M059J (cell line): ENCODE measurements at places on chromosomes 7 and 10.

- no peak for DNase-seq
These were observed 21.6 kb downstream of the OGDHL start for GRCh38 chr10:49740346-49741107.

DNA sequence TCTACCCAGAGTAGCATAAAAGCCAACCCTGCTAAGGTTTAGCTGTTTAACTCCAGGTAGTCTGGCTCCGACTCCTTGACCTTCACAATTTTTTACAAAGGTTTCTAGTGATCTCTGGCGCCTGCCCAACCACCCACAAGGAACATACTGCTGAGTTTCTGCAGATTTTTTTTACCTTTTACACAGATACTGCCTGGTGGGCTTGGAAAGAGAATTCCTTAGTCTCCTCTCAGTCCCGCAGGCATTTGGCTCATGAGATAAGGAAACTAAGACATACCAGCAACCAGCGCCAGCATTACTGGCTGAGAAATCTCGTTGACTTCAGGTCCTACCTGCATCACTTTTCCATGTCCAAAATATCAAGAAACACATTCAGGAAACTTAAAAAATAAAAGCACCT lies 51.1 kb upstream of the LYZL1 start:
- no peak for DNase-seq

DNA sequence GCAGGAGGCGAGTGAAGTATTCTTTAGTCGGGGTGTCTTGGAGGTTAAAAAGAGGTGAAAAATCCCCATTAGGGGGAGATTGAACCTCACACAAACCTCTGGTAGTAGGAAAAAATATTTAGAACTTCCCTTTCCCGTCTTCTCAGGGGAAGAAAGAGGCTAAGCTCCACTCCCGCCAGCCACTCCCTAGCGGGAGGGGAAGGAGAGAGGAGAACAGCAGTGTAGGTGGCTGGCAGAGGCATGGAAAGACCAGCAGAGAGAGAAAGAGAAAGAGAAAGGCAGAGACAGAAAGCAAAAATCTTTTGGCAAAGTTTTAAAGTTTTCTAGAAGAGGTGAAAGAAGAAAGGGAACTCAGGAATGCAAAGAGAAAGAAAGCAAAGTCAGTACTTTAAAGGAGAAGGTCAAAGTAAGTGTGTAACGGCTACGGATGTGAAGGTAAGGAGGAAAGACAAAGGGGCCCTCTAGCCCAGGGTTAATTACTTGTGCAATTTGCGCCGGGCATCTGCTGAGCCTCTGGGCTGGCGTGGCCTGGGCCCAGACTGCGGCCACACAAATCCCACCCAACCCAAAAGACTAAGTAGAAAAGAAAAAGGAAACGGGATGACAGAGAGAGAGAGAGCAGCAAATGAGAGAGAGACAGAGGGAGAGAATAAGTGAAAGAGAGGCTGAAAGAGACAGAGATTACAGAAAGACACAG lies 72.3 kb upstream of the ZNF746 start:
- no peak for DNase-seq

DNA sequence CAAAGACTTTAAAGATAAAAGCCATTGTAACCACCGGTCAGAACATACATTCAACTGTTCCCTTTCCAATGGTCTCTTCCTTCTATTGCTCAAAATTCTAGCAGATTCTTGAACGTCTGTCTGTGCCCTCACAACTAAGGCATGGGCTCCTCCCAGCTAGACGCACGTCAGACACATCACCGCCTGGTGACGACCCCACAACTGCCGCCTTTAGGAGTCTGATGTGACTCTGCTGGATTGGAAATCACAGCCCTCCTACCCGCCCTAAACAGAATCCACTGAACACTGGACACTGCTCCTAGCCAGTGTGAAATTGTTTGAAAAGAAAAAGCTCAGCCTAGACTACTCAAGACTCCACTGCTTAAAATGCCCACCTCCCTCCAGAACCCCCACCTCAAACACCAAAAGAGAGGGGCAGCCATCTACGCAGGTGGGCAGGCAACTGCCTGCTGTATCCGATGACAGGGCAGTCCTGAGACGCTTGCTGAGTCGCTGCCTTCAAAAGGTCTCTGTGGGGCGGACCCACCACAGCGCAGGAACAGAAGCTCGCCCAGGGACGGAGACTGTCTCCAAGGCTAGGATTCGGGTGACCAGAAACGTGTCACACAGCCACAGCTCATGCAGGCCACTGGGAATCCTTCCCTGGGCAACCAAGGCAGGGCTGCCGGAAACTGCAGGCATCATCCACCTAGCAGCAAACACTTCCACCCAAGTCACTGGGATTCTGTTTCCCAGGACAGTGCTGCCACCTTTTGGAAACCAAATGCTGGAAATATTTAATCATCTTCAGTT lies 34.7 kb downstream of the GSDME start:
- peak; percentile 60 for DNase-seq

- no peak for DNase-seq
These were observed 663.6 kb downstream of the PARD3 start for GRCh38 chr10:34151481-34151880.

GRCh38 chr7:19403691-19404090 lies 258.5 kb upstream of the FERD3L start:
- no peak for DNase-seq

DNA sequence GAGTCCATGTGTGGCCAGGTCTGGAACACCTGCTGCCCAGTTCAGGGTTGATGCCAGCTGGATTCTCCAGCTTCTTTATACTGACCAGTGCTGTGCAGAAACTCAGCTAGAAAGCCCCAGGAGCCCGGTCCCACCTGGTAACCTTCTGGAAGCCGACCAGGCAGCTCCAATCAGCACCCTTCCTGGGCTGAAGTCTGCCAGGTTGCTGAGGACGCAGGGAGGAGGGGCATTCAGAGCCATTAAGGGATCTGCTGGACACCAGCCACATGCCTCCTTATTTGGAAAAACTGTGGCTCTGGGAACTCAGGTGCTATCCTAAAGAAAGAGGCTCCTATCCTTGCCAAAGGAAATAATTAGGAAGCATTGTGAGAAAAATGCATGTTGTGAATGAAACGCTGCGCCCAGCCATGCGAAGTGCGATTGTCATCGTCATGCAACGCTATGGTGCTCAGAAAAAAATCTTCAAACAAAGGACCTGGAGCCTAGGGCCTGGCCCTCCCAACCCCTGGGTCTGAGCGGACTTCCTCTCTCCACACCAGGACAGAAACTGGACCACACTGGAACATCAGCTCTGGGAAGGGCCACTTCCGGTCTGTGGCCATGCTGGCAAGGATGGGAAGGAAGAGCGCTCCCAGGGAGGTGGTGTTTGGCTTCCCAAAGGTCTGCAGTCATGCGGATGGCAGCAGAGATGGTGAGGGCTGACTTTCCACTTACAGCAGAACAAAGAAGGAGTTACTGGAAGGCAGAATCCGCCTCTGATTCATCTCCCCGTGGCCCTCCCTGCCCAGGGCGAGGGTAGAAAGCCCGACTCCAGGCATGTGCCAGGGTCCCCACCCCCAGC lies 90.1 kb downstream of the FAM53B start:
- no peak for DNase-seq

GRCh38 chr10:111836571-111836970 lies 347.0 kb downstream of the GPAM start:
- no peak for DNase-seq

DNA sequence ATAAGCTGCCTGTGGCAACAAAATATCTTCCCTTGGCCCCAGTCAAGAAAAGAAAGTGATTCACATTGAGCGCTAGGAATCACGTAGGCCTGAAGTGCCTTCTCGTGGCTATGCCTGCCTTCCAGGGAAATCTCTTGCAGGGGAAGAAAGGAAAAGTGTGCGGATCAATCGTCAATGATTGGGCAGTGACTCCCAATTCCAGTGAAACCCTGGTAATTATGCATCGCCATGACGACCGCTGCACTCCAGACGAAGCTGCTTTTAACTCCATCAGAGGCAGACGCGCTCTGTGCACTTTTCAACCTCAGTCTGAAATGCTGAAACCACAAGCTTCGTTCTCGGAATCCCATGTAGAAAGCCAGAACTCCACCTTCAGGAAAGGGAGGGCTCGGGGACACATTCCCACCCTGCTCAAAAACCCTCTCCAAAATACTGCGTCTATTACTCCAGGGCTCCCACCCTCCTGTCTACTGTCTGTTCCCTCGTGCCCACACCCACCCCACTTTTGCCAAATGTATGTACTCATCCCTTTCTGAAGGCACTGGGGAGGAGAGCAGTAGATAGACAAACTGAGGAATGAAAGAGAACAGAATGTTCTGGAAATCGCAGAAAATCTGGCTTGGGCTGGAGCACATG lies 24.2 kb upstream of the PRKAG2 start:
- DNase-seq = no peak

- no peak for DNase-seq
These were observed 221.6 kb downstream of the XPNPEP1 start for GRCh38 chr10:109701633-109702215.

- DNase-seq = peak; percentile 37
These were observed 73.3 kb upstream of the MYL10 start for GRCh38 chr7:101702362-101702850.

DNA sequence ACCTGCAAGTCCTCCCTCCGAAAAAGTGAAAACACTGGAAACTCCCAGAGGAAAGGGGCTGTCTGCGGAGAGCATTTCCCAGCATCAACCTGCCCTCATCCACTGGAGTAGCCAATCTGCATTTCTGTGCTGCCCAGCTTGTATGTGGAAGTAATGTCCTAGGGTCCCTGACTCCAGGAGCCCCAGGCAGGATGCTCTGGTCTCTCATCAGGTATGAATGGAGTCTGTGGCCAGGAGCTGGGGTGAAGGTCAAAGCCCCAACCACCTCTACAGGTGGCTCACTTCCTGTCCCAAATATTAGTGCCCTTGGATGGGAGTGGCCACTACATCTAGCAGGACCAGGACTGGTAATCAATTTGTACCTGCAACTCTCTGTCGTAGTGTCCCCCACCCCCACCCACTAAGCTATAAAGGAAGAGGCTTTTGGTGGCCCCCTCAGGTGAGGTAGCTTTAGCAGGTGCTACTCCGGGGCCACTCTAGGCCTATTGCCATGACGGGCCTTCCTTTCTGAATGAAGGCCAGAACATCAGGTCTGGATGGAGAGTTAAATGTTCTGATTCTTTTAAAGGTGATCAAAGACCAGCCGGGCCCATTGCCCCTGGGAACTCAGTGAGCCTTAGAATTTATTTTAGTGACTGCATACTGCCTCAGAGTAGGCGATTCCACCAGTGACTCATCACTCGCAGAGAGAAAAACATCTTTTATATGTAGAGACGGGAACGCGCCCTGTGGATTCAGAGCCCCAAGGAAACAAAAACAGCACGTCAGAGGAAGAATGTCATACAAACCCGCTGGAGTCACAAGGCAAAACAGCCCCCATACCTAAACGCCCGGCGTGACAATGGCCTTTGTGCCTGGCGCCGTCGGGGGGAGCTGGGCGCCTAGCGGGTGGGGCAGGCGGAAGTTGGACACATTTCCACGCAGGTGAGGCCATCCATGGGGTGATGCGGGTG lies 13.0 kb downstream of the EN2 start:
- DNase-seq = no peak

- DNase-seq = peak; percentile 54
These were observed 7.3 kb upstream of the KLHDC10 start for GRCh38 chr7:130063036-130063435.

- no peak for DNase-seq
These were observed 88.6 kb downstream of the XRCC2 start for GRCh38 chr7:152587366-152587765.

DNA sequence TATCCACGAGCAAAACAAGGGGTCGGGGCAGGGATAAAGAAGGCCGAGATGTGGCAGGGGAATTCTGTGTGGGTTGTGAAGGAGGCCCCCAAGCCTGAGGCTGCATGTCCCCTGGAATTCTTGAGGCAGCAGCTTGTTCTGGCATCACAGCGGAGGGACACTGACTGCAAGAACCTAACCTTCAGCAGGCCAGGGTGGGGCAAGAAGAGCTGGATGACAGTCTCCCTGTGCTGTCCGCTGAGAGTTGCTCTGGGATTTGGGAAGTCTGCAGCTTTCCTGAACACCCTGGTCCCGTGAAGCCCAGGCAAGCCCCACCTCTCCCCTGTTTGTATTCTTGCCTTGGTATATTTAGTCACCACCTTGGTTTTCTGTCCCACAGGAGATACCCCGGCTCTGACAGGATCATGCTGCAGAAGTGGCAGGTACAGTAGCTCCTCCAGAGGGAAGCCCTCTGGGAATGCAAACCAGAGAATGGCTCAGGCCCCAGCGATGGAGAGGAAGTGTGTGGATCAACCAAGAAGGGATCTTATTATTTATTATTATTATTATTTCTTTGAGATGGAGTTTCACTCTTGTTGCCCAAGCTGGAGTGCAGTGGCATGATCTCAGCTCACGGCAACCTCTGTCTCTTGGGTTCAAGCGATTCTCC lies 1.9 kb upstream of the LRRC18 start:
- DNase-seq = no peak

DNA sequence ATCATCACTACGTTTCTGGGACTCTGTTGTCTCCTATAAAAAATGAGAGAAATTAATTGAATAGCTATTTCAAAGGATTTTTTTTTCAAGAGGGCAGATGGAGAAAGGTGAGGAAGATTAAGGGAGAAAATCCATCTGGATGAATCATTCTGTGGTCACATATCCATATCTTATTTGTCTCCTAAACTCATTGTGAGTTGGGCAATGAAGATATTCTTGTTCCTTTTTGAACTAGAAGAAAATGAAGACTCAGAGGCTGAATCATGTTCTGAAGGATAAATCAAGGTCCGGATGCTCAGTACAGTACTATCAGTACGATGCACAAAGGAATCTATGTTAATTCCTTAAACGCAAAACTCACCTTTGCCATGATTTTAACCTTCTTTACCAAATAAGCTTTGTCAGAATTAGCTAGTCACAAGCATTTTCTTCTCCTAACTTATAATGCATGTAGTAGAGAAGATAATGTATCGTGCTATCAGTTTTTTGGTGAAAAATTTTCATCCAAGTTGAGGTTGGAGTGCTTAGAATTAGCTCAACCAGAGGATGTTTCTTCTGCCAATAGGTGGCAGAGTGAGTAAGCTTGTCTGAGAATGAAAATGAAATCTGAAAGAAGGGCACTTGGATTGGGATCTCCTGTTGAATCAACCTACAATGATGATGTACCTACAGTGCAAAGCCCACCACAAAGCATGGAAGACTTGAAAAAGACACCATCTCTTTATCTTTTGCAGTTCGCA lies 446.9 kb downstream of the KIF20B start:
- DNase-seq = peak; percentile 87

DNA sequence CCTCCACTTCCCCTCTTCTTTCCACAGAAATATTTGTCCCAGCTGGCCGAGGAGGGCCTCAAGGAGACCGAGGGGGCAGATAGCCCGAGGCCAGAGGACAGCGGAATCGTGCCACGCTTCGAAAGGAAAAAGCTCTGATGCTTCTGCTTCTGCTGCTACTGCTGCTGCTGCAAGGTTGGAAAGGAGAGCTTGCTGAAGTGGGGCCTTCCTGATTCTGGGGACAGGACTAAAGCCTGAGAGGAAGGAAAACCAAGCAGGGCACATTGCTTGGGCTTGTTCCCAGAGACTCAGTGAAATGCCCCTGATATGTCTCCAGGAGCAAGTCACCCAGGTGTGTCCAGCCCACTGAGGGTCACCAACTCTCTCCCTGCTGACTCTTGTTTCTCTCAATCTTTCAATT lies 35.9 kb upstream of the PDCD4 start:
- DNase-seq = no peak

GRCh38 chr10:28801247-28801646 lies 123.9 kb downstream of the BAMBI start:
- DNase-seq = no peak
